ENCODE measurements at places on chromosomes 11 and 22.

- no peak for DNase-seq
Measured at GRCh38 chr11:9887472-9887871, 223.6 kb downstream of the SWAP70 start.

- DNase-seq: no peak
Measured at GRCh38 chr11:83779876-83780275, 493.7 kb upstream of the CCDC90B start.

- no peak for DNase-seq
Measured at GRCh38 chr11:68965901-68966853, 14.6 kb downstream of the MRGPRD start.

DNA sequence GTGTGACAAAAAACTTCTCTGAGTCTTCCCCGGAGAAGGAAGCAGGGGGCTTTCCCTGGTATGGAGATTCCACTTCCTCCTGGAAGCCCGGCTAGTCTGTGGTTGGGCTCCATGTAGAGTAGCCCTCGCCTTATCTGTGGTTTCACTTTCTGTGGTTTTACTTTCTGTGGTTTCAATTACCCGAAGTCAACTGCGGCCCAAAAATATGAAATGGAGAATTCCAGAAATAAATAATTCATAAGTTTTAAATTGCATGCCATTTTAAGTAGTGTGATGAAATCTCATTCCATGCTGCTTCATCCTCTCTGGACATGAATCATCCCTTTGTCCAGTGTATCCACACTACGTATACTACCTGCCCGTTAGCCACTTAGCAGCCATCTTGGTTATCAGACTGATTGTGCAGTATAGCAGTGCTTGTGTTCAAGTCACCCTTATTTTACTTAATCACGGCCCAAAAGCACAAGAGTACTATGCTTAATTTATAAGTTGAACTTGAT lies 275.0 kb upstream of the SESN3 start:
- peak; percentile 64 for DNase-seq

DNA sequence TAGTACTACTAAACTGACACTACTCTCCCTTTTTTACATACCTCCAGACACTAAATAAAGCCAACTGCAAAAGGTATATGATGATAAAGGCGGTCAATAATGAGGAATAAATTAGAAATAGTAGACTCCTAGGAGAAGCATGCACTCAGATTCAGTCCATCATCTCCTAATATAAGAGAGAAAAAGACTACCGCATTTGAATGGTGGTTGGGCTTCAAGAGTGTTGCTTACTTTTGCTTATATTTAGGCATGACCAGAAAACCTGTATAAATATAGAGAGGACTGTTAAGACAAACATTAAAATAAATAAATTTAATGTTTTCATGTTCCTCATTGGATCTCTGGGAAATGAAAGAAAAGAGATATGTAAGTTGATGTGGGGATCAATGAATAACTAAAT lies 1137.0 kb downstream of the FAM181B start:
- no peak for DNase-seq

- no peak for DNase-seq
Measured at GRCh38 chr11:78110830-78111229, 28.6 kb downstream of the ALG8 start.

- DNase-seq: no peak
Measured at GRCh38 chr11:94803491-94803890, 35.3 kb downstream of the AMOTL1 start.

DNA sequence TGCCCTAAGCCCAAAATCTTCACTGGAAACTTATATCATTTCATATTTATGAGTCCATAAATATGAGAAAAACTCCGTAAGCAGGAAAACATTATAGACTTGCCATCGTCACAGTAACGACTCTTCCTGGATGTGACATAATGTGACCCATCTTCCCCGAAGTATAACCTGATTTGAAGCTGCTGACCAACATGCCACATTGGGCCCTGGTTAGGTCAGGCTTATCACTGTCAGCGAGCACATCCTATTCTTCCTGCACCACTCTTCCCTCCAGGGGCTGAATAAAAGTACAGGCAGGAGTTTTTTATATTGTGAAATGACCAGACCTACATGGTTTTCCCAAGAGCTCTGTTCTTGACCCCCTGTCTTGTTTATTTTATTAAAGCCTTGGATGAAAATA lies 12.1 kb upstream of the BLID start:
- DNase-seq: no peak

- peak; percentile 59 for DNase-seq
Measured at GRCh38 chr11:65181569-65182257, at the start of gene CAPN1. Gene CAPN1, plus strand, starts transcription at chr11:65181928. Its CDS starts 774 bp downstream, at chr11:65182702.

GRCh38 chr11:124896071-124896750 lies 1.5 kb downstream of the ROBO4 start:
- DNase-seq: no peak

All from AG09309 (cell line).